CD4-positive, alpha-beta T cell treated with Interleukin-4 for 1 hour (primary cell): ENCODE measurements at places on chromosomes 16 and 17.

DNA sequence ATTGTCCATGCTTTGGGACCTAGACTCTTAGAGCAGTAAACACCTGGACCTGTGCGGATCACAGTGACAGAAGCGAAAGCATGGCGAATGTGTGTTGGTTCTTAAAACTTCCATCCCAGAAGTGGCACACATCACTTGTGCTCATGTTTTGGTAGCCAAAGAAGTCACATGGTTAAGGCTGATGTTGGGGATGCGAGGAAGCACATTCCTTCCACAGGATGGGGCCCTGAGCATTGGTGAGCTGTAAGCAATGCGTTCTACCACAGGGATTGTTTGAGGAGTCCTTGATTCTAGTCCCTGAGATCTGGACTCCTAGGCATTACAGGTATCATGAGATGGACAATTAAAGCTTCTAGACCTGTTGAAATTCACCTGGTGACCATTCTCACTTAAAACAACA lies 375.9 kb downstream of the UTP18 start:
- no peak for DNase-seq

DNA sequence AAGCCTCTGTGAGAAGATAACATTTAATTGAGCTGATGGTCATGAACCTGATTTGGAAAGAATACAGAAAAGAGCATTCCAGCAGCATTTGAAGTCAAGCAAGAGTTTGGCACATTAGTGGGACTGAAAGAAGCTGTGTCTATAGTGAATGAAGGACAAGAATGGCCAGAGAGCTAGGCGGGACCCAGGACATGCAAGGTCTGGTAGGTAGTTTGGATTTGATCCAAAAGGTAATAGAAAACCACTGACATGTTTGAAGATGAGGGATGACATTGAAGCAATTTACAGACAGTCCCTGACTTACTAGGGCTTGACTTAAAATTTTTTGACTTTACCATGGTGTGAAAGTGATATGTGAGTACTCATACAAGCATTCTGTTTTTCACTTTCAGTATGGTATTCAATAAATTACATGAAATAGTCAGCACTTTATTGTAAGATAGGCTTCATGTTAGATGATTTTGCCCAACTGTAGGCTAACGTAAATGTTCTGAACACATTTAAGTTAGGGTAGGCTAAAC lies 7.6 kb downstream of the CYB5B start:
- no peak for DNase-seq

DNA sequence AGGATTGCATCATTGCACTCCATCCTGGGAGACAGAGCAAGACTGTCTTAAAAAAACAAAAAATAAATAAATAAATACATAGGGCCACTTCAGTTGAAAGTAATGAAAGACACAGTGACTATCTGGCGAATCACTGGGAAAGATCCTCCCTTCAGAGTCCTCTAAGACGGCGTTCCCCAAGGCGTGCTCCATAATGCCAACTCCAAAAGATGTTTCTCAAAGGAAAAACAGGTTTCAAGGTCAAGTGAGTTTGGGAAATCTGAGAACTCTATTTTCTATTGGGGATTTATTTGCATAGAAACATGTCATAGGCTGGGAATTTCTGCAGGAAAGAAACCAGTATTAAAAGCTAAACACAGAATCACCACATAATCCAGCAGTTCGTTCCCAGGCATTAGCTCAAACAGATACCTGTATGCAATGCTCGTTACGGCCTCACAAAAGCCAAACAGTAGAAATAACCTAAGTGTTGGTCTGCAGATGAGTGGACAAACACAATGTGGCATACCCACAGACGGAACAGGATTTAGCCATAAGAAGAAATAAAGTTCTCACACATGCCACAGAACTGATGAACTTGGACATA lies 7.9 kb downstream of the KLHDC4 start:
- no peak for DNase-seq

DNA sequence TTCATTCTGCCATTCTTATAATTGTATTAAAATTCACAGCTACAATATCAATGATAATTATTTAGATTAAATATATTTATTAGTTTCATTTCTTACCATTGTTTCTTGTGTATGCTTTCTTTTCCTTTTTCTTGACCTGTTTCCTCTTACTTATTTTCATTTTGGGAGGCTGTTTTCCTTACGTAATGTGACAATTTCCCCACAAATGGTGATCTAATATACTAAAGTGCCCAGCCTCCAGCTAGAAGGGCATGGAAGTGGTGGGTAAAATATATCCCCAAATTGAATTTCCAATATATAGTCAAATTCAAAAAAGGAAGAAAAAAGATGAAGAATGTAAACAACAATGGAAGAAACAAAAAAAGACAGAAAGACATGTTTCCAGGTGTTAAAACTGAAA lies 1.5 kb upstream of the ABCA6 start:
- no peak for DNase-seq

DNA sequence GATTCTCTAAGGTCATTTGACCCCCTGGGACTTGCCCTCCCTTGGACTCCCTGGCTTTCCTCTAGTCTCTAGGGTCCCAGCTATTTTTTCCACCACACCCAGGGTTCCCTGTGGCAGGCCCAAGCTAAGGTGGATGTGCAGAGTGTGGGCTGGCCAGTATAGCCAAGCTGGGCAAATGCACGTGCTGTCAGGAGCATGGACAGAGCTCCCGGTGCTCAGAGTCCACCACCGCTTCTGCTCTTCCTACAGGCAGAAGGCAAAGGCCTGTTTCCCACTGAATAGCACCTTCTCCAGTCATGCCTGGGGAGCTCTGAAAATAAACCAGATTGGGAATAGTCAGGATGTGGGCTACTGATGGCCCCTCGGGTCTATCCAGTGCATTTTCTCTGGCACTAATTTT lies 53.3 kb downstream of the GNAO1 start:
- DNase-seq: no peak

- DNase-seq: no peak
Measured at GRCh38 chr16:67541391-67542263, 13.0 kb downstream of the RIPOR1 start.

DNA sequence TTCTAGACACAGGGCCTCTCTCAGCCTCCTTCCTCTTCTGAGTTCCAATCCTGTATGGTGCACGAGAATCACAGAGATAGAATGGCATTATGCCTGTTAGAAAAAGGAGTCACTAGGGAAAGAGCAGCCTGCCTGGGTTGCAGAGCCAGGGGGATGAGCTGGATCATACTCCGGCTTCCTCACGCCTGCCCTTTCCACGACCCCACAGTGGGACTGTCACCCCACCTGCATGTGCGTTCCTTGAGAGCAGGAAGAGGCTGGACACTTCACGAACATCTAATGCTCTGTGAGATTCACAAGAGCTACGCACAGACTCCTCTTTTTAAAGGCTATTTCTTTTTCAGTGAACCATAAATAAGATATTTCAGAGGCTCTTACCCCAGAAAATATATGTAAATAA lies 54.8 kb downstream of the N4BP1 start:
- no peak for DNase-seq

DNA sequence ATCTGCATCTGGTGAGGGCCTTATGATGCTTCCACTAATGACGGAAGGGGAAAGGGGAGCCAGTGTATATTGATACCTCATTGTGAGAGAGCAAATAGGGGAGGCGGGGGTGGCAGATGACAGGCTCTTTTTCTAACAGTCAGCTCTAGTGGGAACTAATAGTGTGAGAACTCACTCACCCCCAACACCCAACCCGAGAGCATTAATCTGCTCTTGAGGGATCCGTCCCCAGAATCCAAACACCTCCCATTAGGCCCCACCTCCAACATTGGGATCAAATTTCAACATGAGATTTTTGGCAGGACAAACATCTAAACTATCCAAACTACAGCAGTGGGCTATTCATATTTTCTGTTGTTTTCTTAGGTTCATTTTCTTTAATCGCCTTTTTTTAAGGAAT lies 54.4 kb downstream of the BPTF start:
- no peak for DNase-seq

DNA sequence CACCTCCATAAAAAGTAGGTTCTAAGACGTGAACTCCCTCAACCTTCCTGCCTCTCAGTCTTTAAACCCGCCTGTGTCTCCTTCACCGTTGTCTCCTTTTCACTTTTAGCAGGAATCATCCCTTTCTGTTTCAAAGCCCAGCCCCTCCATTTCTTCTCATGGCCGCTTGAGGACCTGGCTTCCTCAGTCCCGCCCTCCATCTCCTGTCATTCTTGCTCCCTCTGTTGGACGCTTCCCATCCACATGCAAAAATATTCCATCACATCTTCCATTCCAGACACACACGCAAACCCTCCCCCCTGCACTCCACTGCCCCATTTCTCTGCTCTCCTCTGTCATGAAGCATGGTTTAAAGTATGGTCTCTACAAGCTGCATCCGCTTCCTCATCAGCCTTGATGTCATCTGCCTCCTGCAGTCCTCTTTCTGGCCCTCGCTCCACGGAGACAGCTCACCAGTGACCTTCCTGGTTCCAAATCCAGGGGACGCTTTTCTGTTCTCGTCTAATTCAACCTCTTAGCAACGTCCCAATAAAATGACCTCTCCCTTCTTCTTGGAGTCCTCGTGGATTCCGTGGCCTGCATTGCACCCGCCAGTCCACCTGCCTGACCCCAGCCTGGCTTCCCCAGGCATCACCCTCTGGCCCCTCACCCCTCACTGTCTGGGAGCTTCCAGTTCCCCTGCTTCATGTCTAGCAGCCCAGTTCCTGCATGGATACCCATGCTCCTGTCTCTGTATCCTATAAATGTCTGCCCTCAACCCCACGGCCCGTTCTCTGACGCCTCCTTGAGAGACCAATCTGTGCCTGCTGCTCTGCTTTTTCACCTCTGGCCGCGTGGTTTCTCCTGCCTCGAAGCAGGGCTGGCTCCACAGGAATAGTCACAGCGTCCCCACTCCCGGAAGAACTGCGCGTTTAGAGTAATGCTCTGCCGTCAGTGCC lies 26.2 kb downstream of the ANKRD40 start:
- peak; percentile 22 for DNase-seq

GRCh38 chr17:6924208-6924607 lies 71.6 kb upstream of the ALOX12 start:
- DNase-seq: peak; percentile 12

DNA sequence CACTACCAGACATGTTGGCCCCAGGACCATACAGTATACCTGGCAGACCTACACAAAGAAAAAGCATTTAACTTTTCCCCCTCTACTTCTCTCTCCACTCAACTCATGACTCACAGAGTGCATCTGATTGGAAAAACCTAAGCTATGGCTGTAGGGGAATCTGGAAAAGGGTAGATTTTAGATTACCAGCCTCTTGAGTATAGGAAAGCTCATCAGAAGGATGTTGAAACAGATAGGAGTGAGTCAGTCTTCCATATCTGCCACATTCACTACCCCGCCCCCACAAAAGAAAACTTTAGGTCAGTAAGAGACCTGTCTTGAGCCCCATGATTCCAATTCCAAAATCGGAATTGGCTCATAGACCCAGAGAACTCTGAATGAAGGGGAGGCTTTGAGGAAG lies 12.3 kb downstream of the KRT9 start:
- DNase-seq: no peak

GRCh38 chr17:8448310-8448709 lies 12.6 kb downstream of the NDEL1 start:
- DNase-seq: no peak

DNA sequence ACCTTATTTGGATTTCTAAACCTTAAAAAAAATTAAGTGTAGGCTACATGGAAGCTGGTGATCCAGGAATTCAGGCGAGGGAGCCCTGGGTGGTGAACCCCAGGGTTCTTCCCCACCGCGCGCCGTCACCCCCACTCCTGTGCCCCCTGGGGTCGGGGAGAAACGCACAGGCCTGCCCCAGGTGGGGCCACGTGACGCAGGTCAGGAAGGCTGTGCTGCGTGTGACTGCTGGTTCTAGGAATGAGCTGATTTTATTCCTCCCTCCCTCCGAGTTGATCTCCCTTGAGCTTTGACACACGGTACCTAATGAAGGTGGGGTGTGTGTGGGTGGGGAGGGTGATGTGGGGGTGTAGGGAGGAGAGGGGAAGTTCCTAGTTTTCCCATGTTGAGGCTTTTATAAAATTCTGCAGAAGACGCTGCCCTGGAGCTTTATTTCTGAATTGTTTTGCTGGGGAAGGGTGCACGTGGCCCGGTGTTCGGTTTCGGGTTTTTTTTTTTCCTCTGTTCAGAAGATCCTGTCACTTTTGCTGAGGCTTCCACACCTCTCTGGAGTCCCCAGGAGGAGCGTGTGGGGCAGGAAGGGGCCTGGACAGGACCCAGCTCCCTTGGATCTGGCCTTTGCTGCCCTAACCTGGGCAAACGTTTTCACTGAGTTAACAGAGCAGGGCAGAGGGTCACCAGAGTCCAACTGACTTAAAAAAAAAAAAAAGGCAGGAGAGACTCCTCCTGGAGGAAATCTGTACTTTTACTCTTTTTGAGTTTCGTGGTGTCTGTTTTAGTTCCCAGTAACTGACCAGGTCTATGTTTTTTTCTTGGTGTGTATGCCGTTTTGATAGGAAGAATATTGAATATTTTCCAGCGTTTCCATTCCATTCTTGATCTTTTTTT lies 55.8 kb upstream of the GSE1 start:
- peak; percentile 63 for DNase-seq

DNA sequence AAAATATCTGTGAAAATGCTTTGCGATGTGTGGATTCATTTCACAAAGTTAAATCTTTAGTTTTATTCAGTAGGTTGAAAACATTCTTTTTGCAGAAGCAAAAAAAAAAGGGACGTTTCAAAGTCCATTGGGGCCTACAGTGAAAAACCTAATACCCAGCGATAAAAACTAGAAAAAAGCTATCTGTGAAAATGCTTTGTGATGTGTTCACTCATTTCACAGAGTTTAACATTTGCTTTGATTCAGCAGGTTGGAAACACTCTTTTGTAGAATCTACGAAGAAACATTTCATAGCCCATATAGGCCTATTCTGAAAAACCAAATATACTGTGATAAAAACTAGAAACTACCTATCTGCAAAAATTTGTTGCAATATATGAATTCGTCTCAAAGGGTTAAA lies 113.6 kb upstream of the WSB1 start:
- DNase-seq: no peak

DNA sequence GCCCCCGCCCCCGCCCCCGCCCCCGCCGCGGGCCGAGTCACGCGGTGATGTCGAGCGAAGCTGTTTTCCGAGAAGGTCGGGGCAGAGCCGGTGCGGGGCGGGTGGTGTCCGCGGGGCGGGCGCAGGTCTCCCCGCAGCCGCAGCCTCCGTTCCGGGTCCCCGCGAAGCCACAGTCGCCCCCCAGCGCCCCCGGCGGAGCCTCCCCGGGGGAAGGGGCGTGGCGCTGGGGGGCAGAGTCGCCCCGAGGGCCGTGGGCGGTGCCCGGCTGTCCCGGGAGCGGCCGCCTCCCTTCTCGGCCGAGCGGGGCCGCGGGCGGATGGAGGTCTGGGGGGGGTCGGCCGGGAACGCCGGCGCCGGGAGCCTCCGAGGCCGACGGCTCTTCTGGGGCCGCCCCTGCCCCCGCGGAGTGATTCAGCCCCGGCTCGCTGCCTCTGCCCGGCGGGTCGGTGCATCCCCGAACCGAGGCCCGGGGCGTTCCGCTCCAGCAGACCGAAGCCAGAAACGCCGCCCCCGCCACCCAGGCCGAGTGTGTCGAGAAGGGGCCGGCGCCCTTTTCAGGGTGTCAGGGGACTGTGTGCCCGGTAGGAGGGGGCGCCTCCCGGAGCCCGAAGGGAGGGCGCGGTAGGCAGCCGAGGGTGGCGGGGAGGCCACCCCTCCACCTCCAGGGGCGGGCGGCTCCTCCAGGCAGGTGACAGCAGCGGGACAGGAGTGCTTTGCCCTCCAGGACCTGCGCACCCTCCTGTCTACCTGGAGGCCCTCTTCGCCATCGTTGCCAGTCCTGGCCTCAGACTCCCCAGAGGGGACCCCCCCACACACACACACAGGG lies 1.7 kb downstream of the METRNL start:
- DNase-seq: peak; percentile 63
